ENCODE measurements at places on chromosomes 16 and 17.

DNA sequence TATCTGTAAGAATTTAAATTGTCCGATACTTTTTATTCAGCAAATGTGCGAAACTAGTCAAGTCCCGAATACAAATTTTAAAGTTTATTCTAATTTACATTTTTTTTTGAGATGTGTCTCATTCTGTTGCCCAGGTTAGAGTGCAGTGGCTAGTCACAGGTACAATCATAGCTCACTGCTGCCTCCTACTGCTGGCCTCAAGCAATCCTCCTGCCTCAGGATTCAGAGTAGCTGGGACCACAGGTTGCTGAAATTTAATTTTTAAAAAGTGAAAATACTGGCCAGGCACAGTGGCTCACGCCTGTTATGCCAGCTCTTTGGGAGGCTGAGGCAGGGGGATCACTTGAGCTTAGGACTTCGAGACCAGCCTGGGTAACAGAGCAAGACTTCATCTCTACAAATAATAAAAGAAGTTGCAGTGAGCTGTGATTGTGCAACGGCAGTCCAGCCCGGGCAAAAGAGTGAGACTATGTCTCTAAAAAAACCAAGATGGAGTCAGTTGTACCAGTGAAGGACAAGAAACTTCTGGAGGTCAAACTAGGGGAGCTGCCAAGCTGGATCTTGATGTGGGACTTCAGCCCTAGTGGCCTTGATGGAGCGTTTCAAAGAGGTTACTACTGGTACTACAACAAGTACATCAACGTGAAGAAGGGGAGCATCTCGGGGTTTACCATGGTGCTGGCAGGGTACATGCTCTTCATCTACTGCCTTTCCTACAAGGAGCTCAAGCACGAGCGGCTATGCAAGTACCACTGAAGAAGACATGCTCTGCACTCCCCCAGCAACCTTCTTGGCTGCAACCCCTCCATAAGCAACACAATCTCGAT, 5.6 kb downstream of the POLG2 start:
- peak; percentile 27 for DNase-seq

DNA sequence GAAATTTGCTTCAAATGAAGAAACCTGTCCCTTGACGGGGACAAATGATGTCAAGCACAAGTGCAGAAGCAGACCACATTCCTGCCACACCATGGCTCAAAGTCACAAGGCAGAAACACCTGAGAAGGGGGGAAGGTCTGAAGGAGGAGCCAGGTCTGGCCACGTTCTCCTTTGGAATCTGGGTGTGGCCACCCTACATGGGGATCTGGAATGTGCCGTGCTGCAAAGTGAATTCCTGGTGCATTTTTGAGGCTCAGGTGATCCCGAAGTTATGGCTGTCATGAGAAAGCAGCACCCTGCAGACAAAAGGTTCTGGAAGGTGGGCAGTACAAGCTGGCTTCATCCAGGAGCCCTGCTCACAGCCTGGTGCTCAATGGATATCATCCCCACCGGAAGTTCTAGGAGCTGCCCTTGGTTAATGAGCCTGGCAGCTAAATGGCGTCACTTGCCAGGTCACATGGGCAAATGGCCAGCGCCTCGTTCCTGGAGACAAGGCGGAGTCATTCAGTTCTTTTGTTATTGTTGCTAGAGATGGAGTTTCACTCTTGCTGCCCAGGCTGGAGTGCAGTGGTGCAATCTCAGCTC, 20.1 kb upstream of the ADCY9 start:
- DNase-seq: no peak

GRCh38 chr17:71032746-71033273, 863.5 kb downstream of the KCNJ2 start:
- no peak for DNase-seq

GRCh38 chr16:82756283-82756599, 129.5 kb downstream of the CDH13 start:
- DNase-seq: no peak

DNA sequence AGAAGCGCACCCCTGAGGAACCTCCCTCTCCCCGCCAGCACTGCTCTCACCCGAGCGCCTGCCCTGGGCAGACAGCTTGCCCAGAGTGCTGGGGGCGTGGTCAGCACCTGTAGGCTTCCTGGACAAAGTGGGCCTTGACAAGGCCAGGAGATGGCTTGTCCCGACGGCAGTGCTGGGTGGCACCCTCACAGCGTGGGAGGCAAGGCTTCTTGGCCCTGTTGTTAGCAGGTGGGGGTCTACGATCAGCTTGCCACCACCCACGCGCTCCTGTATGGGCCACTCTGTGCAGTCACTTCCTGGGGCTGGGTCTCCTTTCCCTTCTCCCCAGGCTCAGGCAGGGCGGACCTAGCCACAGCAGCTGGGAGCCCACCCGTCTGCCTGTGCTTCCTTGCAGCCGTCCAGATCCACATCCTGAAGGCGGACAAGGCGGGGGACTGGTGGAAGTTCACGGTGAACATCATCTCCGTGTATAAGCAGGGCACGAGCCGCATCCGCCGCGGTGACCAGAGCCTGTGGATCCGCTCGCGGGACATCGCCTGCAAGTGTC, 218.0 kb downstream of the NTN1 start:
- DNase-seq: no peak

GRCh38 chr17:37568350-37569053, 40.7 kb downstream of the SYNRG start:
- DNase-seq: no peak

- DNase-seq: no peak
Measured at GRCh38 chr17:2233441-2233947, 70.1 kb downstream of the SMG6 start.

DNA sequence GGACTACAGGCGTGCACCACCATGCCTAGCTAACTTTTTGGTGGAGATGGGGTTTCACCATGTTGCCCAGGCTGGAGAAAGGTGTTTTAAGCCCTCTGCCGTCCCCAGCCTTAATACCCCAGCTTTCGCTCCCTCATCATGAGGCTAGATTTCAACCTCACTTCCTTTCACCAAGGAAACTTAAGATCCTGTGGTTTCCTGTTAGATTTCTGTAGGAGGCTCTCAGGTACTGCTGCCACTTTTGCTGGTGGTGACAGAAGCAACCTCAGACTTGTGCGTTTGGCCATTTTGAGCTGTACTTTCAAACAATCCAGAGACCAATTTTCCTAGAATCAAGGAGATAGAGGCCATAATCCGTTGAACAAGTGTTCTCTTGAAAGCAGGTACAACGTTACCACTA, 36.2 kb downstream of the MPHOSPH6 start:
- DNase-seq: no peak

GRCh38 chr17:50731575-50732460, 12.4 kb downstream of the LUC7L3 start:
- no peak for DNase-seq

GRCh38 chr17:75632863-75633485, at the start of gene SMIM5:
Gene SMIM5 (plus strand): TSS chr17:75633434. CDS start chr17:75640202, 6,768 bp downstream.
- peak; percentile 78 for DNase-seq

GRCh38 chr17:75133001-75133400, 1.5 kb upstream of the NT5C start:
- DNase-seq: no peak

- no peak for DNase-seq
Measured at GRCh38 chr16:85123891-85124635, 11.8 kb upstream of the CIBAR2 start.

GRCh38 chr17:62110923-62111484, 45.9 kb upstream of the MED13 start:
- no peak for DNase-seq

- no peak for DNase-seq
Measured at GRCh38 chr17:46117117-46117516, 76.1 kb downstream of the KANSL1 start.

- no peak for DNase-seq
Measured at GRCh38 chr17:81814748-81815645, 11.0 kb downstream of the GCGR start.

DNA sequence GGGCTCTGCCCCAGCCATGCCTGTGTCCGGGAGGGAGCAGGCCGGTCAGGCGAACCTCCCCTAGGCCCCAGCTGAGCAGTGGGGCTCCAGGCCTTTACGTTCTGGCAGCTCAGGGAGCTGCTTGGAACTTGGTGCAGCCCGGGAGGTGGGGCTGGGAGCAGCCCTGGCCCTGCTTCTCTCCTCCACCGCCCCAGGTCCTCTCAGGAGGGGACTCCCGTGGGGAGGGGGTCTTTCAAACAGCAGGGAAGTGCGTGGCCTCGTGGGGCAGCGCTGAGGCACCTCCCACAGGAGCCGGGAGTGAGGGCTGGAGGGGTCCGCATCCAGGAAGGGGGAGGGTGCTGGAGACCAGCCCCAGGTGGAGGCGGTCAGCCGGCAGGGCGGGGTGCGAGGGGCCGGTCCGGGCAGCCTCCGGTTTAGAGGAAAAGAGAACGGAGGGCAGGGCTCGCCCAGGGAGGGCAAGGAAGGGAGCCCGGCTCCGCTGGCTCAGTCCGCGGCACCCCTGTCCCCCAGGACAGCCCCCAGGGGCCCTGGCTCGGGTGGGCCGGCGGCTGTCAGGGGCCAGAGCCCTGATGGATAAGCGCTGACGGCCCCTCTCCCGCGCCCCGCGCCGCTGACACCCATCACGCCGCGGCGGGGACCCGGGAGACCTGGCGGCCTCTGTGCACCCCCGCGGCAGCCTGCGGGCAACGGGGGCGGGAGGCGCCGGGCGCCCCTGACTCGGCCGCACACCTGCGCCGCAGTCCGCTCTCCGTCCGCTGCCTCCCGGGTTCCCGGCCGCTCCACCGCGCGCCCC, 587 bp upstream of the PRR35 start:
- DNase-seq: no peak

DNA sequence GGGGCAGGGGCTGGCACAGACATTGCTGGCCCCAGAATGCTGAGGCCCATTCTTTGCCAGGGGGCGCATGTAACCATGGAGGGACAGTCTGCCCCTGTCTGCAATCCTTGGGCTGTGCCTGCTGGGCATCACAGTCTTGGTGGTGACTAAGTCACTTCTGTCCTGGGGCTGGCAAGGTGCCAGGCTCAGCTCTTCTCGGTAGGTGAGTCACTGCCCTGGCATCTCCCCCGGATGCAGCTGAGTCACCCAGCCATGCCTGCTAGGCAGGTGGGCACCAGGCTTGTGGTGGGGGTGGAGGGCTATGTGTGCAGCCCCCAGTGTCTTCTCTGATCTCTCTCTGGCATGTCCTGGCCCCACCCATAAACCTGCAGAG, 5.6 kb downstream of the RARA start:
- DNase-seq: peak; percentile 90

DNA sequence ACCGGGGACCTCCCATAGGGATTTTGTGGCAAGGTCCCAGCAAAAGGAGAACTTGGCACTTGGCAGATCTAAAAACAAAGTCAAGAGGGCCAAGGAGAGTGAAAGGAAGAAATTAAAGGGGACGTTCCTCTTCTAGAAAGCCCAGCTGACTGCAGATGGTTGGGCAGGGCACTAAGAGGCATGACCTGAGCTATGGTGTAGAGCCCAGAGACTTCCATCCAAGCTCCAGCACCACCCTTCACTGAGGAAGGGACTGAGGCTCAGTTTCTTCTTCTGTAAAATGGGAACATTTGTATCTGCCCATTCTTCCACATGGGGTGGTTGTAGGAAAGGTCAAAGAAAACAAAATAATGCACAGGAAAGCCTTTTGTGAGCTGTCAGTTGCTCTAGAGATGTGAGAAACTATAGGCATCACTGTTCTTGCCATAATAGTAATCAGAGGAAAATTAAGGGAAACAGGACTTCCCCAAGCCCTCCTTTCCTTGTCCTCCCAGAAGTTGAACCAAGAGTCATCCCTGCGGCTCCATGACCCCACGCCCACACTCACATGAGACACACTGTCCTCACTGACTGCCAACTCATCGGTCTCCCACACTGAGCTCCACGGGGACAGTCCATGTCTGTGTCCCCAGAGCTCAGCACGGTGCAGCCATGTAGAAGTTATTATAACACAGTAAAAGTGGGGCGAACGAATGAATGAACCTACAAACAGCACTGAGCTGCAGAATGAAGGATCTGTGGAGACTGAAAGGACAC, 10.4 kb downstream of the CD300LF start:
- DNase-seq: no peak

GRCh38 chr17:36727577-36727976, 126.2 kb downstream of the MRM1 start:
- no peak for DNase-seq

DNA sequence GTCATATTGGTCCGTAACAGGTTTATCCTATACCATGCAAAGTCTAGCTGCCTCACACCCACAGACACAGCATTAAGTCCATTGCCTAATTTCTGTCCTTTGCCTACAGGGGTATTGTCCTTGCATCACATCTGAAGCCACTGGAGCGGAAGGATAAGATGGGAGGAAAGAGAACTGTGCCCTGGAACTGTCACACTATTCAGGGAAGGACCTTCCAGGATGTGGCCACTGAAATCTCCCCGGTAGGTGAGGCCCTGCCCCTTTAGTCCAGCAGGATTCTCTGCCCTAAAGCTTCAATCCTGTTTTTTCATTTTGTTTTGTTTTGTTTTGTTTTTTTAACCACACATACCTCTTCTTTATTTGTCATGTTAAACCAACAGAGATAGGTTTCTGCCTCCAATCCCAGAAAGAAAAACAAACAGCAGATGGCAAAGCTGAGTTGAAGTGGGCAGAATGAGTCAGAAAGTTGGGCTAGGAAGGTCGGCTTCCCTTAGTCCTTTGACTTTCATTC, 2.2 kb upstream of the EFTUD2 start:
- DNase-seq: no peak

- no peak for DNase-seq
Measured at GRCh38 chr17:57475796-57476195, 219.5 kb downstream of the MSI2 start.

All from stimulated activated effector memory CD8-positive, alpha-beta T cell treated with anti-CD3 and anti-CD28 coated beads, Interleukin-12 subunit alpha, Interleukin-12 subunit beta, amount 100 ng/mL, for 72 hours (primary cell).